ENCODE measurements at places on chromosomes 5 and 9.

DNA sequence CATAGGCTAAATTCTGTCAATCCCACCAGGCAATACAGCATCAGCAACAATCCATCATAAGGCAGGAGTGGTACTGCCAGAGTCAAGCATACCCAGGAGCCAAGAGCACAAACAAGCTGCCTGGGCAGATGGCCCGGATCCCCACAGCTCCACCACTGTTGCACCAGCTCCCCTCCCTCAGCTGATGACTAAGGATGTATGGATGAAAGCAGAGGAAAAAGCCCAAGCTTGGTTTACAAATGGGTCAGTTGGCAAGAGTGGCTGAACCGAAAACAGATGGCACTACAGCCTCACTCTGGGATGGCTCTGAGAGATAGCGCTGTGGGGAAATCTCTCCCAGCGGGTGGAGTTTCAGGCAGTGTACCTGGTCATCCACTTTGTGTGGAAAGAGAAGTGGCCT is 29.4 kb downstream of the DROSHA start:
- DNase-seq, result no peak

- DNase-seq, result peak; percentile 65
These were observed 1.3 kb upstream of the ST8SIA4 start for GRCh38 chr5:100904259-100904861.

DNA sequence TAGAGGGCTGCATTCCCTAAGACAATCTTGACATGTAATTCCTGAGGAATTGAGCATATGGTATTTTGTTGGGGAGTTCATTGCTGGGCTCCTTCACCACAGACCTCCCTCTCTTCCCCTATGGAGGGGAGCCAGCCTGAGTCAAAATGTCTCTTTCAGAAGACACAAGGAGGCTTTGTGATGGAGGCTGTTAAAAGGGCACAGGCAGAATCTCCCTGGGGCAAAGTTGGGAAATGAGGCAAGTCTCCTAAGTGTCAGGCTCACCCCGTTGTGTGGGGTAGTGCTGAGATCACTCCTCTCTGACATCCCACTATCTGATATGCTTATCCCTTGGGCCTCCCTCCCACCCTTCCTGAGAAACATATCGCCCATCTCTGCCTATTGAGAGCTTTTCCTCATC is 30.6 kb downstream of the GFRA3 start:
- DNase-seq, result no peak

DNA sequence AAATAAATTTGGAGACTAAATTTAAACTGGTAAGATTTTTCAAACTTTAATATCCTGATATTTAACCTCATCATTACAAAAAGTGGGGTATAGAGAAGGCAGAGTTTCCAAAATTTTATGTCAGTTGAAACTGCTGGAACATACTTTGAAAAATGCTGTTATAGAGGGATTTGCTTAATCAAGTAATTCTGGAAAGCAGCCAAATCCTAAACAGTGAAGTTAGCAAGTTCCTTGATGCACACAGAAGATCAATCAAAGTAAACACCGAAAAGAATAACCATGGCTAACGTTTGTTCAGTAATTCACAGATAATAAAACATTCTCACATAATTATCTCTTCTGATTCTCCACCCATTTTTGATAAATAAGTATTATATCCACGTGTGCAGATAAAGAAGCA is 8.1 kb upstream of the PRR16 start:
- no peak for DNase-seq

- DNase-seq, result no peak
These were observed 9.8 kb downstream of the GTF3C4 start for GRCh38 chr9:132679946-132680625.

GRCh38 chr9:126126807-126127206 is 199.8 kb upstream of the MVB12B start:
- DNase-seq, result no peak

- DNase-seq, result no peak
These were observed 117.9 kb downstream of the HCN1 start for GRCh38 chr5:45578270-45578669.

DNA sequence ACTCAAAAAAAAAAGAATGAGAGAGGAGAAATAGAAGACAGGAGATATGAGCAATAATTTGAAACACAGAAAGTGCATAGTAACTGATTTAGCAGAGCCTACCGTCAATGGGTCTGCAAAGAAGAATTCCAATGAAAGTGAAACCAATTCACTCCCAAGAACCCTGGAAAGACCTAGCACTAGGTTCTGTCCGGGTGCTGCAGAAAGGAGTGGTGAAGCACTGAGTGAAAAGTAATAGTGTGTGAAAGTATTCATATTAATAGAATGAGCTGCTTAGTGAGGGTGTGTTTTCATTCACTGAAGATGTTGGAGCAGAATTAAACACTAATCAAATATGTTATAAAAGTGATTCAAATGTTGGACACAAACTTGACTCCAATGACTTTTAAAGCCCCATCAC is 51.3 kb upstream of the SLC30A5 start:
- DNase-seq, result no peak

GRCh38 chr5:173640156-173640804 is 23.8 kb upstream of the BOD1 start:
- DNase-seq, result no peak

DNA sequence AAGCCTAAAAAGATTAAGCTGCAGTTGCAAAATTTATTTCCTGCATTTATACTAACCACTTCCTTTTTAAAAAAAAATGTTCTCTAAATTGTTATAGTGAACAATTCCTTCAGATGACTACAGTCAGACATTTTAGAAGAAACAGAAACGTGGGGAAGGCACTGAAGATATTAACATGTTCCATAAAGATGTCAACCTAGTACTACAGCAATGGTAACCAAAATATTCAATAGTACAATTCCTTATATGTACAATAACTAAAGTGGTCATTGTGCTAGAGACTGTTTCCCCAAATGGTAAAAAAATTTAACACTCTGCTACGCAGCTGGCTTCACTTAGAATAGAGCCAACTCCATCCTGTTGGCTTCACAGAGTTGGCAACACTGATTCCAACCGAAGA is 97.7 kb downstream of the FNBP1 start:
- DNase-seq, result peak; percentile 52

- no peak for DNase-seq
These were observed 4.5 kb downstream of the FBXW5 start for GRCh38 chr9:136939996-136940525.

- no peak for DNase-seq
These were observed 6.5 kb upstream of the GLE1 start for GRCh38 chr9:128497824-128498610.

- DNase-seq, result no peak
These were observed 142.6 kb downstream of the FAM114A2 start for GRCh38 chr5:153896117-153896516.

Data from CD4-positive, alpha-beta T cell treated with Interleukin-12 subunit alpha and Interleukin-12 subunit beta, for 1 hour (primary cell).